ENCODE measurements at places on chromosomes 7 and 10.

DNA sequence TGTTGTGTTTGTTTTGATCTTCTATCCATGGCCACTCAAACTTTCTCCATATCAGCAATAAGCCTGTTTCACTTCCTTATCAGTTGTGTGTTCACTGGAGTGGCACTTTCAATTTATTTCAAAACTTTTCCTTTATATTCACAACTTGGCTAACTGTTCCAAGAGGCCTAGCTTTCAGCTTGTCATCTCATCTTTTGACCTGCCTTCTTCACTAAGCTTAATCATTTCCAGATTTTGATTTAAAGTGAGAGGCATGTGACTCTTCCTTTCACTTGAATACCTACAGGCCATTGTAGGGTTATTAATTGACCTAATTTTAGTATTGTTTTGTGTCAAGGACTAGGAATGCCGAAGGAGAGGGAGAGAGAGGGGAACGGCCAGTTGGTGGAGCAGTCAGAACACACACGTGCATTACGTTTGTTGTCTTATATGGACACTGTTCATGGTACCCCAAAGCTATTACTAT is 5.5 kb upstream of the GNAT3 start:
- DNase-seq, result no peak

- DNase-seq, result no peak
Measured at GRCh38 chr7:46009211-46009610, 88.1 kb upstream of the IGFBP3 start.

GRCh38 chr7:25303281-25304181 is 75.2 kb upstream of the NPVF start:
- peak; percentile 9 for DNase-seq

- DNase-seq, result no peak
Measured at GRCh38 chr7:103073989-103074518, 542 bp downstream of the FBXL13 start.

GRCh38 chr10:121188005-121188404 is 336.8 kb downstream of the WDR11 start:
- DNase-seq, result no peak

DNA sequence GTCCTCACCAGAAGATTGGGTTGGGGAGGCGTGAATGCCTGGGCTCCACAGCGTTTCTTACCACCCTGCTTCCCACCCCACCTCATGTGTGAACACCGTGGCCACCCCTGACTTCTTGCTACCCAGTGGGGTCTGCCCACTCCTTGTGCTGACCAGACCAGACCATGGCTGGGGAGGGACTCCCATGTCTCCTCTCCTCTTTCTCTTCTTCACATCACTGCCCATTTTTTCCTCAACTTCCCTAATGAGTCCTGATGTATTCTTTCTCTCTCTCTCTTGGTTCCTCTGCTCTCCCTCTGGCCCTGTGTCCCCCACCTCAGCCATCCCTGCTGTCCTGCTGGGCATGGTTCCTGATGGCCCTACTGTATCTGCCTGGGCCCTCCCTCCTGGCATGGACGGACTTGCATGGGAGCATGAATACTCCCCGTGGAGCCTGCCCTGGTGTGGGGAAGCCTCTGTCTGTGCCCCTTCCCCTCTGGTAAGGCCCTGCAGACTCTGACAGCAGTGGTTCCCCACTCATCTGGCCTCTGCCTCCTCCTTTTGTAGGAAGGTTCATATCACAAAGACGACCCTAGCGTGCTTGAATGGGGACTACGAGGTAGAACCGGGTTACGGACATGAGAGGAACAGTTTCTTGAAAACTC is 85.5 kb downstream of the ADCY1 start:
- DNase-seq, result no peak

DNA sequence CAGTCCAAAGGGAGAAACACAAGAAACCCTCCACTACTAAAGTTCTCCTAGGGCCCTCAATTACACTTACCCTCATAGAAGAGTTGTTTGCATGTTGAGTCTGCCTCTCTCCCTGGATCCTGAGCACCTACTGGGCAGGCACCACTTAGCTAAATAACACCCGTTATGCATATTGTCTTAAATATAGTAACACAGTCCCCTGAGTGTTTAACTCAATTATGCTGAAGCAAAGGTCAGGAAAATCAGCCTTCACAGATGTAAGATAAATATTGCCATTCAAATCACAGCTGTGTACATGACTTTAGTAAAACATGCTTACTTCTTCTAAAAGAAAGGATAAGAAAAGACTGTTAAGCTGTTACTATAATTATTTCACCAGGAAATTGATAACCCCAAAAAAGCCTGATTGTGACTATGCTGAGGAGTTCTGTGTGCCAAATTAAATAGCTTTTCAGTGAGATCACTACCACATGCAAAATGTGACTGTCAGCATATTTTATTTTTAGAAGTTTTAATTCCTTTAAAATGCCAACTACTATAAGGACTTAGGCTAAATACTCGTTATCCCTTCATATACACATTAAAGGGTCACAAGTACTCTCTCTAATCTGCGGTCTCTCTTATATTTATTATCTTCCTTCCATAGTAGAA is 733.9 kb upstream of the PHF14 start:
- DNase-seq, result no peak

GRCh38 chr7:94655126-94655847 is 646 bp downstream of the SGCE start:
- peak; percentile 33 for DNase-seq

GRCh38 chr10:124232686-124233545 is 139.5 kb upstream of the CHST15 start:
- no peak for DNase-seq

GRCh38 chr10:34576797-34577196 is 238.3 kb downstream of the PARD3 start:
- no peak for DNase-seq

DNA sequence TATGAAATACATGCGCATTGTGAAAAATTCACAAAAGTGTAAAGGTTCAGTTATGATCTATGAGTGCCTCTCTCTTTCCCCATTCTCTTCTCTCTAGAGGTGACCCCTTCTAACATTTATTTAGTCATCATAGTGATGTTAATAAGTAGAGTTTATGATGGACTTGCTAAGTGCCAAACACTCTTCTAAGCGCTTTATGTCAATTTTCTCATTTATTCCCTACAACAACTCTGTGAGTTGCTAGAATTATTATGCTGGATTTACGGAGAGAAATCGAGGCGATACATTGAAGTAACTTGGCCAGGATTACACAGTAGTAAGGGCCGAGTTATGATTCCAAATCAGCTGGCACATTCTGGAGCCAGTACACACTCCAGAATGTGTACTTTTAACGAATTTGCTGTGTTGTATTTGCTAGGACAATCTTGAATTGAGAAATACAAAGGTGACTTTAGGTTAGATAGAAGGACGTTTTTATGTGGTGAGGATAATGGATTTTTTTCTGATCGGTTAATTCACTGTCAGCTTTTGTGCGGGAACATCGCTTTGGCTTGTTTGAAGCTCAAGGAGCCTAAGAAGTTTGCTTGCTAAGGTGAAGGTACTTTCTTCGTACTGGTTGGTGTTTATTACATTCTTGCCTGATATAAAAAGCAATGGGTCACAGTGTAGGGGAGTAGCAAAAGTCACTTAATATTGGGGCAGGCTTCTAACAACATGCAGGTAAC is 1.4 kb downstream of the ATRNL1 start:
- no peak for DNase-seq

DNA sequence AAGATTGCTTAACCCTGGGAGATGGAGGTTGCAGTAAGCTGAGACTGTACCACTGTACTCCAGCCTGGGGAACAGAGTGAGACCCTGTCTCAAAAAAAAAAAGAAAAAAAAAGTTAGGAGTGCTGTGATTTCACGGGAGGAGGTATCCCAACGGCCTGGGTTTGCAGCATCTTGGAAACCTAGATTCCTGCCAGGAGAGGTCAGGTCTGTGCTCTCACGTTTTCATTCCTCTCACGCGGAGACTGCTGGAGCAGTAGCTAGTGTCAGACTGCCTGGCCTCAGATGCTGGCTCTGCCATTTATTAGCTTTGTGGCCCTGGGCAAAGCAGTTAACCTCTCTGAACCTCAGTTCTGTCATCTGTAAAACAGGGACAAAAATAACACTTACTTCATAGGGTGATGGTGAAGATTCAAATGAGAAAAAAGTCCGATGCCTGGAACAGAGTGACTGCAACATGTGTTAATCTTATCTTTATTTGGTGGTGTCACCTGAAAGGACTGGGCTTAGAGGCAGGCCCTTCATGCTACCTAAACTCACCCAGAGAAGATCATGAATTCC is 94.9 kb downstream of the GAD2 start:
- DNase-seq, result no peak

- DNase-seq, result no peak
Measured at GRCh38 chr7:45324683-45325237, 167.2 kb downstream of the RAMP3 start.

DNA sequence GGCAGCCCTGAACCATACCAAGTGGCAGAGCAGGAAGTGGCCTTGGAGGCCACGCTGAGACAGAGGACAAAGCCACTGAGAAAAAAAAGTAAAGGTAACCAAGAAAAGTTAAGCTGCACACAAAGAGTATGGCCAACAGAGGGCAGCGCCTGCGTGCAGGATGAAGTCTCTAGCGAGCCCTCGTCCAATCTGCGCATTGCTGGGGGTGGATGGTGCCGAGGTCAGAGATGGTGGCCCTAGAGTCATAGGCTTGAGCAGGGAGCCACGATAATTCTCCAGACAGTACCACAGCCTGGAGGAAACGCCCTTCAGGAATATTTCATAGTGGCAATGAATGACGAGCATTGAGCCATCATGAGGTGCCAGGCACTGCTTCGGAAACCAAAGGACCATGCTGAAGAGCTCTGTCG is 9.7 kb downstream of the ATP6V0E2 start:
- peak; percentile 49 for DNase-seq

DNA sequence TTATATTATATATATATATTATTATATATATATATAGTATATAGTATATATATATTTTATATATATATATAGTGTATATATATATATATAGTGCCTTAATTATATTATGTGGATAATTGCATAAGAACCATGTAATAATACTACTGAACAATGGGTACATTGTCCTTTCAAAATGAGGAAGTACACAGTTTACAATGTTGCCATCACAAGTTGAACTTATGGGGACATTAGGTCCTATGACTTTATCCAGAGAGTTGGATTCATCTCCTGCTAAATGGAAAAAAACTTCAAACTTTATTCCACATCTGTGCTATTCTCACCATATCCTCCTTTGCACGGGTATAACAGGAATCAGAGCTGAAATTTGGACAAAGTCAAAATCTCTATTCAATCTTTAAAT is 105.0 kb upstream of the AGR3 start:
- DNase-seq, result no peak

DNA sequence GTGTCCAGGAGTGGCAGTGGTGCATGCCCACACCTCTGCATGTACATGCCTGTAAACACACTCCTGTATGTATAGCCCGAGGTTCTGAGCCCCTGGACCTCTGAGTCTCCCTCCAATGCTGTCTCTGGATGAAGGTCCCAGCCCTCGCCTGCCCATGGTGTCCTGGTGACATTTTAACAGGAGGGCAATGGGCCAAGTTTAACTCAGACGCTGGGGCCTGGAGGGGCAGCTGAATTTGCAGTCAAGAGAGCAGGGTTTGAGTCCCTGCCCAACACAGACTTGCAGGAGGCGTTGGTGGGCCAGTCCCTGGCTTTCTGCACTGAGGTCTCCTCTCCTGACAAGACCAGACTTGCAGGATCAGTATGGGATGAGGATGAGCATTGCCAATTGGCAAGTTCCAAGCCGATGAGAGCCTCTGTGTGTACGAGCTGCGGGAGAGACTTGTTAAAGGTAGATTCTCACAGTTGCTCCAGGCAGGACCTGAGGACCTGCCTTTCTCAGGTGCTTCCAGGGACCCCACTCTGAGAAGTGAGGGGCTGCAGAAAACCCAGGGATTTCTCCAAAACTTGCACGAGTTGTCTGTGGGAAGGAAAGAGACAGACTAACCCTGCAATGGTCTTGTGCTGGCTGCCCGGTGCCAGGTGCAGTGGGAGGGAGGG is 141.9 kb downstream of the ELFN1 start:
- DNase-seq, result no peak

- DNase-seq, result no peak
Measured at GRCh38 chr7:33832271-33832721, 73.0 kb upstream of the BMPER start.

DNA sequence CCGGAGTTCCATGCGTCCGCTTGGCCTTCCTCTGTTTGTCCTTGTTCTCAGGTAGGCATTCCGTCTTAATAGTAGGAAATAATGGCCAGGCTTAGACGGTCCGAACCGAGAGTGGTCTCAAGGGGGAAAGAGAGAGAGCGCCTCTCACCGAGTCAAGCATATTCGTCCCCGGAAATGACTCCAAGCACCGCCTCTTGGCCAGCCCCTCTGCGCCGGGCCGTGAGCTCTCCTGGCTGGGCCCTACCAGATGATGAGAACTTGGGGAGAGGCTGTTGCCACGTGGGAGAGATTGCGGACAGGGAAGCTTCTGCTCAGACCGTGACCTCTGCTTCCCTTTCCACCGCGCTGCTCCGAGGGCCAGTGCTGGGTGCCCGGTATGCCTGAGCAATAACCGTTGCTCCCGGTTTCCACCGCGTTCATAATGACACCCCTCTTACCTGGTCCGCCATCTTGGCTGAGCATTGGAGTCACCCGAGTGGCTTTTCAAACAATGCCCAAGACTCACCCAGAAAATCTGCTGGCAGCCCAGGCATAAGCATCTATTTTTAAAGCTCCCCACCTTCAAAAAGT is 251.1 kb upstream of the SHH start:
- DNase-seq, result no peak

DNA sequence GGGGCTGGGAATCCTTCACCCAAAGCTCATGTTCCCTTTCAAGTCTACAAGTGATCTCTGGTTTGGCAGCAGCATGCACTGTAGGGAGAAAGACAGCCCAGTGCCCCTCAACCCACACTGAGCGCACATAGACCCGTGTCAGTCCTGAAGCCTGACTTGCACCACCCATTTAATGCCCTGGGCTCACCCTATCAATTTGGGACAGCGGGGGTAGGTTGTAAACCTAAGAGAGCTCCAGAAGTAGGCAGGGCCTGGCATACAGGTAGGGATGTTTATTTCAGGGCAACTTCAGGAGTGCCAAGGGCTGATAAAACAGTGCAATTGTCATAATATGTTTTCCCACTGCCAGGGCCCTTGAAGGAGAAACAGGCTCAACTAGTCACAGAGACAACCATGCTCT is 3.5 kb upstream of the ATP6V0E2 start:
- DNase-seq, result no peak

GRCh38 chr10:131532745-131533341 is 221.3 kb upstream of the TCERG1L start:
- DNase-seq, result no peak

- DNase-seq, result no peak
Measured at GRCh38 chr7:131532570-131533091, 23.8 kb downstream of the PODXL start.

GRCh38 chr10:130882906-130883305 is 428.6 kb downstream of the TCERG1L start:
- no peak for DNase-seq

GRCh38 chr10:6347391-6347951 is 144.7 kb downstream of the PFKFB3 start:
- no peak for DNase-seq

All from neuronal stem cell (in vitro differentiated cells).